ENCODE measurements at places on chromosomes 7 and 10.

DNA sequence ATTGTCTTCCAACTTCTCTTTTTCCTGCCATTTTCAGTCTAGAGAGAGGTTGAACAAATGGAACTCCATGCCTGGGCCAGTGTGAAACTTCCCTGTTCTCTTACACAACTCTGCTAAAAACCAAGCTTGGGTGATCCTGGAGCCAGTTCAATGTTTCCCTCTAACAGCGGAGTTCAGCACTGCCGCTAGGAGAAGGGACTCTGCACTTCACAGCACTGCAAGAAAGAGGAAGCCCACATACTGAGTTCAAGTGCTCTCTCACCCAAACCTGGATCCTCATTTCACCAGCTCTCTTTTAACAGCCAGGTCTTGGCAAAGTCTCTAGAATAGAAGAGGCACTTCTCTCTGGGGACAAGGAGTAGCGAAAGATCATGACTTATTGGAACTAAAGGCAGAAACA lies 18.8 kb downstream of the FOXI2 start:
- no peak for DNase-seq

GRCh38 chr7:126044662-126045061 lies 1115.0 kb upstream of the POT1 start:
- no peak for DNase-seq

GRCh38 chr10:97321804-97322190 lies 2.7 kb downstream of the FRAT1 start:
- DNase-seq: no peak

DNA sequence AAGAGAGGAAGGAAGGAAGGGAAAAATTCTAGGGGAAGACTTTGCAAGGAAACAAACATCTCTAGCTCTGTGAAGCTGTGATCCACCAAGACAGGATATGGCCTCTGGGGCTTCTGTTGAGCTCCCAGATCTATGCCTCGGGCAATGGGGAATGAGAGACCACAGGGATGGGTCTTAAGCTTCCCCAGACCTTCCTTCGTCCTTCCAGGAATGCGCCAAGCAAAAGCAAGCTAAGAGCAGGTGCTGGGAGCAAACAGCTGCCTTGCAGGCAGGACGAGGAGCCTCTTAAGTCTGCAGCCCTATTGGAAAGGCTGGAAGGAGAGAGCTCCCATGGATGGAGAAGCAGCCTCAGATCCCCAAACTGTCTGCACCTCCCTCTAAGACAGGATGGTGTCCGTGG lies 21.9 kb upstream of the ELN start:
- no peak for DNase-seq

- no peak for DNase-seq
Measured at GRCh38 chr10:101208543-101208942, 20.7 kb downstream of the LBX1 start.

- no peak for DNase-seq
Measured at GRCh38 chr10:124698545-124699469, 45.4 kb downstream of the FAM53B start.

DNA sequence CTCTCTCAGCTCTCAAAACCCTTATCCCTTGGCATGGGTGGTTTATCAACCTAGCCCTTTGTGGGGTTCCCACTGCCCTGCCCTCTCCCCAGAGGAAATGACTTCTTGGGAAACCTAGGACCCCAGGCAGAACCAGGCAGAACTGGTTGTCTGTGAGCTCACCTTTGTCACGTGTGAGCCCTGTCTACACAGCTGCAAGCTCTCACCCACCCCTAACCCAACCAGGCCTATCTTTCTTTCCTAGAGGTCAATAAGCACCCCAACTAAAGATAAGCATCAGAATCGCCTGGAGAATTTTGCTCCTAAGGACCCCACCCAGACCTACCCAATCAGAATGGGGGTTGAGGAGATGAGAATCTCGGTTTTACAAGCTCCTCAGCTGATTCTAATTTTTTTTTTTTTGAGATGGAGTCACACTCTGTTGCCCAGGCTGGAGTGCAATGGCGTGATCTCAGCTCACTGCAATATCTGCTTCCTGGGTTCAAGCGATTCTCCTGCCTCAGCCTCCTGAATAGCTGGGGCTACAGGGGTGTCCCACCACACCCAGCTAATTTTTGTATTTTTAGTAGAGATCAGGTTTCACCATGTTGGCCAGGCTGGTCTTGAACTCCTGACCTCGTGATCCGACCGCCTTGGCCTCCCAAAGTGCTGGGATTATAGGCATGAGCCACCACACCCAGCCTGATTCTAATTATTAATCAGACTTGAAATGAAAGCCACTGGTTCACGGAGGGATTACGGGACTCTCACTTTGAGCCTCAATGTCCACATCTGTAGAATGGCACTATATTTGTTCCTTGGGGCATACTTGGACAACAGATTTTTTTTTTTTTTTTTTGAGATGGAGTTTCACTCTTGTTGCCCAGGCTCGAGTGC lies 7.5 kb upstream of the DDIT4 start:
- no peak for DNase-seq

DNA sequence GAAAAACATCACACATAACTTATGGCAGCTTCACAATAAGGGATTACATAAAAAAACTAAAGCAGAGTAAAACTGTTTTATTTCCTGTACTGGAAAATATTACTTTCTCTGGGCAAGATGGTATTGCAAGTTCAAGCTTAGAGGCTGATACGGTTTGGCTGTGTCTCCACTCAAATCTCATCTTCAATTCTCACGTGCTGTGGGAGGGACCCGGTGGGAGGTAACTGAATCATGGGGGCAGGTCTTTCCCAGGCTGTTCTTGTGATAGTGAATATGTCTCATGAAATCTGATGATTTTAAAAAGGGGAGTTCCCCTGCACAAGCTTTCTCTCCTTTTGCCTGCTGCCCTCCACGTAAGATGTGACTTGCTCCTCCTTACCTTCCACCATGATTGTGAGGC lies 5.1 kb upstream of the LRRC27 start:
- no peak for DNase-seq

GRCh38 chr10:45063591-45064231 lies 63.0 kb downstream of the ZNF22 start:
- no peak for DNase-seq

DNA sequence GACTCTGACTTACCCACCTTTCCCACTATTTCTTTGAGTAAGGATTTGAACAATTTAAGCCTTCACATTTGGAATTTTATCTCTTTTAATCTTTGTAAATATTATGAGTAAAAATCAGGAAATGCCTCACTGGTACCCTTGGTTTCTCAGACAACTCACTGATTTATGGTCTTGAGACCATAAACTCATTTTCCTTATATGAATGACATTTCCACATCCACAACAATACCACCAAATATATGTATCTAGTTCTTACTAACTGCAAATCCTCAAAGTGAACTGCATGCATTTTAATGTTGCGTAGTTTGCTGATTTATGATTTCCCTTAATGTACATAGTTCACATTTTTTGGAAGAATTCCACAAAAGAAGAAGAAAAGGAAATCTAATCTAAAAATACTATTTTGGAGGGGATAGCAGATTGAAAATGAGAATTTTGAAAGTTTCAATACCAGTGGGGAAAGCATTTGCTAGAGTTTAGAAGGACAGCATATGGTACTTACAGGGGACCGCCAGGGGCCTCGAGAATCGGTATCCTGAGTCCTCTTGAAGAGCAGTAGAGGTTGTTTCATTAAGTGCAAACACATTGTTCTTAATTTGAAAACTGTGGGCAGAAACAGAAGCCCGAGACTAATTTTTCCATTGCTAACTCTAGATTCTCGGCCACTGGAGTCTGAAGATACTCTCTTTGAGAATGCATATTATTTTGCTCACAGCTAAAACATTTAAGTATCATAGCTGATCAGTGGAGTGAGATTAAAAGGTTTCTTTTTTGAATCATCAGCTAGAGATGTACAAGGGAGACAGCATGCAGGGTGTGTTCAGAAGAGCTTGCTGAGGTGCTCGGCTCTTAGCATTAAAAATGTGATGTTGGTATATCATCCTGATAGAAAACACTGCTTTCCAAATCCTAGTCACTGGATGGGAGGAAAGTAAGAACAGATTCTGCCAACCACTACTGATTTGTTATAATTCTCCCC lies 964.0 kb downstream of the GATA3 start:
- no peak for DNase-seq

- peak; percentile 25 for DNase-seq
Measured at GRCh38 chr7:43303740-43304241, 191.3 kb downstream of the HECW1 start.

- peak; percentile 71 for DNase-seq
Measured at GRCh38 chr10:103678178-103678526, 177.2 kb downstream of the SH3PXD2A start.

- DNase-seq: no peak
Measured at GRCh38 chr10:33153251-33153967, 181.1 kb downstream of the NRP1 start.

- DNase-seq: no peak
Measured at GRCh38 chr10:13990946-13991345, 339.8 kb downstream of the FRMD4A start.

DNA sequence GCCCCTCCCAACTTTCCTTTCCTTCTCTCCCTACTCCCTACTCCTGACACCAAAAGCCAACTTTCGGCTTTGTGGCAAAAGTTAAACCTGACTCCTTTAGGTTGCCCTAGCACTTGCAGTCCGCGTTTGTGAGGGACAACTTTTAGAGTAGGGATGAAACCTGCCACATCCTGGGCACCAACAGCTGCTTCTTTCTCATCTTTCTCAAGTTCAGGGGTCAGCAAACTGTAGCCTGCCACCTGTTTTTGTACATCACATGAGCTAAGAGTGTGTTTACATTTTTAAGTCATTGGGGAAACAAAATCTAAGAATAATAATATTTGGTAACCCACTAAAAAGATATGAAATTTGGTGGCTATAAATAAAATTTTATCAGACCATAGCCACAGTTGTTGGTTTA lies 660.6 kb downstream of the KCNMA1 start:
- DNase-seq: no peak

DNA sequence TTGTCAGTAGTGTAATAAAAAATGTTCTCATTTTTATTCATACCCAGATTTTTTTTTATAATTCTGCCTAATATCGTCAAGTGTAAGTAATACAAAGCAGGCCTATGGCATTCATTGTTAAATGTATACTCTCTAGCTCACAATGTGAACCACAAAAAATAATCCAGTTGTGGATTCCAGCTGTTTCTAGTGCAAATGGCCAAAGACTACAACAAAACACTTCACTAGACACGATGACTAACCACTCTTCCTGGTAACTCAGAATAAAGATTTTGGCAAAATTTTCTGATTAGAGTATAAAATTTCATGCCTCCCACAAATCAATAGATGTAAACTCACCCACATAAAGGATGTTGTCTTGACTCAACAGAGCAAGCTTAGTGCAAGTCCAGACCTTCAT lies 396.6 kb downstream of the DGKB start:
- no peak for DNase-seq

DNA sequence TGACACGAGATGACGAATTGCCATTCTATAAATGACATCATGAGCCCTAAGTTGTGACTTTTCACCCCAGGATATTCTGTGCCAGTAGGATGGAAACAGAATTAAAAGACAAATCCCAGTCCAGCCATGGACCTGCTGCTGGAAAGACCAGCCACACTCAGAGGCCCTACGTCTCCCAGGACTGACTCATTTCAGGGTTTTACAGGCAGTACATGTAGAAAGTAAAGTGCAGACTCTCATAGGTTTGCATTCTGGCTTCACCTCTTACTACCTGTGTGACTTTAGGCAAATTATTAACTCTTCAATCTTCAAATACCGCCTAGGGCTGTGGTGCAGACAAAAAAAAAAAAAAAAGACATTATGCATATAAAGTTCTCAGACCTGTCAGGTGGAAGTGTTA lies 188.8 kb downstream of the NEBL start:
- no peak for DNase-seq

DNA sequence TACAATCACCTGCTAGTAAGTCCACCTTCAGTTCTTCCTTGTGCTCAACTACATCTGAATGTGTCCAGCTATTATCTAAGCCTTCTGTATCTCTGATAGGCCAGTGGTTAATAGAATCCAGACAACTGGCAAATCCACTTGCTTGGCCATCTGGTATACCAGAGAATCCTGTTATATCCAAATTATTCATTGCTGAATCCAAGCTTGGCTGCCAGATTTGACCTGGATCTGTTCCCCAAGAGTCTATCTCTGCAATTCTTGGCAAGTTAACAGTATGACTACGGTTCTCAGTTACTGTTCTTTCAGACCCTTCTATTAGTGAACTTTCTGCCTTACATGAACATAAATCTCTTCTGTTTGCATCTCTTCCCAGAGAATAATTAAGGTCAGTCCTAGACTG lies 154.6 kb upstream of the TARP start:
- DNase-seq: no peak

Measured in activated CD8-positive, alpha-beta memory T cell treated with anti-CD3 and anti-CD28 coated beads for 4 hours (primary cell).